ENCODE measurements at places on chromosomes 1 and 21.
A peak's percentile ranks its signal among the peaks of the same experiment; 100 is the strongest.

- no peak for DNase-seq
Observed at GRCh38 chr1:60916199-60916598, 166.2 kb upstream of the NFIA start.

- DNase-seq, result peak; percentile 5
Observed at GRCh38 chr1:242467556-242468145, 56.8 kb downstream of the PLD5 start.

GRCh38 chr1:15949453-15950245 is 26.3 kb downstream of the ZBTB17 start:
- peak; percentile 82 for DNase-seq

GRCh38 chr1:225815526-225816178 is 5.7 kb downstream of the EPHX1 start:
- DNase-seq, result no peak

GRCh38 chr1:248618119-248618518 is 16.8 kb downstream of the OR2T11 start:
- no peak for DNase-seq

- DNase-seq, result no peak
Observed at GRCh38 chr1:10304295-10304694, 93.9 kb downstream of the KIF1B start.

DNA sequence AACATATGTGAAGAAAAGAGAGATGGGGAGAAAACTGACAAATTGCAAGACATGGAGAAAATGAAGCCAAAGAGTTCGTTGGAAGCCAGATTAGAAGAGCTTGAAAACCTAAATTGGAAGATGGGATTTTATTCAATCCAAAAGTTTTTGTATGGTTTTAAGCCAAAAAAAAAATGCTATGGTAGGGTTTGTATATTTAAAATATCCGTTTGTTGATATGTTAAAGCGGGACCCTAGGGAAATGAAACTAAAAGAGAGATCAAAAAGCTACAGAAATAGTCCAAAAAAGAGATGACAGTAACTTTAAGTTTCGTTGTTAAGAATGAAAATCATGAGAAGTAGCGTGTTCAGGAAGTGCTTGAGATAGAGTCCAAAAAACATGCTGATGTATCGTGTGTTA is 617.7 kb upstream of the ADGRL2 start:
- DNase-seq, result no peak

- DNase-seq, result no peak
Observed at GRCh38 chr1:173508541-173508940, 31.4 kb downstream of the PRDX6 start.

DNA sequence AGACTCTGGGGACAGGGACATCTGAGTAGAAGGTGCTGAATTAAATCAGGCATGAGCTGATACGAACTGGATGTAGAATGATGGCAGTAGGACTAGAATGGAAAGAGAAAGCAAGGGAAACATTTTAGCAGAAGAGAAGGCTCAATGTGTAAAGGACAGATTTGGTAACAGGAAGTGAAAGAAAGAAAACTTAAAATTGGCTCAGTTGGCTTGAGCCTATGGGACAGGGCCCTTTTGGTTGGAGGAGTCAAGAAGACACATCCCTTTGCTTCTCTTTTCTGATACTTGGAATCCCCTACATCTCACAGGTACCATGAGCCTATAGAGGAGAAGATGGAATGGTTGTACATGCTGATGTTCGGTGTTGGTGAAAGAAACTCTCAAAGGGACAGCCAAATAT is 300.6 kb upstream of the PLXNA2 start:
- DNase-seq, result no peak

DNA sequence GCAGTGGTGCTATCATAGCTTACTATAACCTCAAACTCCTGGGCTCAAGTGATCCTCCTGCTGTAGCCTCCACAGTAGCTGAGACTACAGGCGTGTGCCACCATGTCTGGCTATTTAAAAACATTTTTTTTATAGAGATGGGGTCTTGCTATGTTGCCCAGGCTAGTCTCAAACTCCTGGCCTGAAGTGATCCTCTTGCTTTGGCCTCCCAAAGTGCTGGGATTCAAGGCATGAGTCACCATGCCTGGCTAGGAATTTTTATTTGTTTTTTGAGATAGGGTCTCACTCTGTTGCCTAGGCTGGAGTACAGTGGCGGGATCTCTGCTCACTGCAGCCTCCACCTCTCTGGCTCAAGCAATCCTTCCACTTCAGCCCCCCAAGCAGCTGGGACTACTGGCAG is 8.8 kb upstream of the RABGAP1L start:
- no peak for DNase-seq

- DNase-seq, result peak; percentile 67
Observed at GRCh38 chr1:116556289-116557006, 14.4 kb downstream of the CD58 start.

- DNase-seq, result no peak
Observed at GRCh38 chr21:25509862-25510261, 97.4 kb downstream of the MRPL39 start.

- peak; percentile 78 for DNase-seq
Observed at GRCh38 chr1:155070721-155071569, 7.4 kb downstream of the EFNA4 start.

GRCh38 chr1:25109531-25109951 is 122.8 kb downstream of the SYF2 start:
- no peak for DNase-seq

- DNase-seq, result no peak
Observed at GRCh38 chr1:203080456-203080855, 5.4 kb downstream of the MYOG start.

- no peak for DNase-seq
Observed at GRCh38 chr1:175319912-175320230, 127.3 kb upstream of the KIAA0040 start.

GRCh38 chr1:52368383-52369172 is 2.6 kb upstream of the CC2D1B start:
- peak; percentile 65 for DNase-seq

DNA sequence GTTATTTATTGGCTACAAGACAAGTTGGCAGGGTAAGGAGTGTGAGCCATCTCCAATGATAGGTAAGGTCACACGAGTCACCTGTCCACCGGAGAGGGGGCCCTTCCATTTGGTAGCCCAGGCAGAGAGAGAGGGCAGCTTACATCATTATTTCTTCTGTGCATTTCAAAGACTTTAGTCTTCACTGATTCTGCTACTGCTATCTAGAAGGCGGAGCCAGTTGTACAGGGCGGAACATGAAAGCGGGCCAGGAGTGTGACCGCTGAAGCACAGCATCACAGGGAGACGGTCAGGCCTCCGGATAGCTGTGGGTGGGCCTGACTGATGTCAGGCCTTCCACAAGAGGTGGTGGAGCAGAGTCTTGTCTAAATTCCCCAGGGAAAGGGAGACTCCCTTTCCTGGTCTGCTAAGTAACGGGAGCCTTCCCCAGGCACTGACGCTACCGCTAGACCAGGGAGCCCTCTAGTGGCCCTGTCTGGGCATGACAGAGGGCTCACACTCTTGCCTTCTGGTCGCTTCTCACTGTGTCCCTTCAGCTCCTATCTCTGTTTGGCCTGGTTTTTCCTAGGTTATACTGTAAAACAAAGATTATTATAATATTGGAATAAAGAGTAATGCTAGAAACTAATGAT is 36.7 kb downstream of the ZNF695 start:
- DNase-seq, result peak; percentile 48

DNA sequence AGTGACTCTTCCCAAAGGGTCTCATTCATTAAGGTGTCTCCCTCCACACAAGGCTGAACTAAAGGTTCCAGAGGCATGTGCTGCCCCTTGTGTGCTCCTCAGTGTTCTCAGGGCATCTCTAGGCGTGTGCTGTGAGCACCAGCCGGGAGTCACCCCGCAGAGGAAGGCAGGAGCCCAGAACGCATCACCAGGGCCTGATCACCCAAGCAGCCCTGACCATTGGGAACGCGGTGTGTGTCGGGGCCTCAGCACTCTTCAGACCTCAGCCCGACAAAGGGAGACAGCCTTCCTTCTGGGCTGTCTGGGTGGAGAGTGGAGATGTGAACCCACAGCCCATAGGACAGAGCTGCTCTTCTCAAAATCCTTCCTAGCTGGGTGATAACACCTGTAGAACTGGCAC is 9.1 kb downstream of the SLC37A1 start:
- no peak for DNase-seq

DNA sequence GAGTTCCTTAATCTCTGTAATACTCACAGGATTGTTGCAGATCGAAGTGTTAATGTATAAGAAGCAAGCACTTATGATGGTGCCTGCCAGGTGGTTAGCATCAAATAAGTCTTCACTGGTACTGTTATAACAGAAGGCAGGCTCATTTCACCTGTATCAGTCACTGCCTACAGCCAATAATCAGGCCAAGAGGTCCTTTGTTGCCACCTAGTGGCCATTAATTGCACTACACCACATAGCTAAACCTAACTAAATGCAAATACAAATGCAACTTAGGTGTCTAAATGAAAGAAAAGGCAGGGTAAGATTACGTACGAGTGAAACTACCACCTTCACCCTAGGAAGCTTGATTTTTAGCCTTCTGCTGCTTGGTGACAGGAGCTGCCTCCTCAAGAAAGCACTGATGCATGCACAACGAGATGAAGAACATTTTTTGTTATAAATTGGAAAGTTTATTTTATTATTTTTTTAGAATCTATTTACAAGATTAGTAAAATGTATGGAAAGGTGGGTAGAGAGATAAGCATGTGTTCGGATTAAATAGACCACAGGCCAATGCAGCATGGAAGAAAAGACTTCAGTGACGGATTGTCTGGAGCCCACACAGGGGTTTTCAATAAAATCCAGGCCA is 334.8 kb upstream of the CAMK1G start:
- DNase-seq, result peak; percentile 8

DNA sequence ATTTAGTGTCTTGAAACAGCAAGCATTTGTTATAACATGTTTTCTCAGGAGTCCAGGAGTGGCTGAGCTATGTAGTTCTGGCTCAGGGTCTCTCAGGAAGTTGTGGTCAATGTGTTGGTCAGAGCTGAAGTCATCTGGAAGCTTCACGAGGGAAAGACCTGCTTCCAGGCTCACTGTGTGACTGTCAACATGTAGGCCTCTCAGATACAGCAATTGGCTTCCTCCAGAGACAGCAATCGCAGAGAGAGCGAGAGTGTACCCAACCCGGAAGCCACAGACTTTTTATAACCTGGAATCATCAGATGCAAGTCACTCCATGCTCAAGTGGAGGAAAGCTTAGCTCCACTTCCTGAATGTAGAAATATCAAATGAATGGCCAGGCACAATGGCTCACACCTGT is 40.9 kb downstream of the TNFRSF9 start:
- DNase-seq, result no peak

- DNase-seq, result no peak
Observed at GRCh38 chr1:56562891-56563452, 16.4 kb downstream of the PLPP3 start.

- DNase-seq, result no peak
Observed at GRCh38 chr1:184112176-184112948, 60.8 kb downstream of the TSEN15 start.

DNA sequence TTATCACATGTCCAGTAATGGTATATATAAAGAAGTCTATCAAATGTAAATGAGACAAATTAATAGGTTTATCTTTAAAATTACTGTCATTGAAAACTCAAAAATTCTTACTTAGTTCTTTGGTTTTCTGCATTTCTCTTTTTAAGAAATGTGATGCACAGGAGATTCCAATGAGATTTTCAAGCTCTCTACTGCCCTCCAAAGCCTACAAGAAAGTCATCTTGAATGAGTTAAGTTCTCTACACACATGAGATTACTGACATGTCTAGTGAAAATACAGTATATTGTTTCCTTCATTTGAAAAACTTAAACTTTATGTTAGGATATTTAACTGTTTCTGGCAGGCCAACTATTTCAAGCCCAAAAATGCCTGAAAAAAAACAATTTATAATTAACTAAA is 68.8 kb downstream of the ITGB3BP start:
- no peak for DNase-seq

- DNase-seq, result no peak
Observed at GRCh38 chr1:6961905-6962477, 176.7 kb downstream of the CAMTA1 start.

- DNase-seq, result peak; percentile 95
Observed at GRCh38 chr1:6554031-6554906, at the start of gene NOL9. Gene NOL9, minus strand, starts transcription at chr1:6554513. Its CDS starts 11 bp downstream, at chr1:6554502.

GRCh38 chr1:26705788-26706311 is 10.0 kb downstream of the ARID1A start:
- DNase-seq, result no peak

DNA sequence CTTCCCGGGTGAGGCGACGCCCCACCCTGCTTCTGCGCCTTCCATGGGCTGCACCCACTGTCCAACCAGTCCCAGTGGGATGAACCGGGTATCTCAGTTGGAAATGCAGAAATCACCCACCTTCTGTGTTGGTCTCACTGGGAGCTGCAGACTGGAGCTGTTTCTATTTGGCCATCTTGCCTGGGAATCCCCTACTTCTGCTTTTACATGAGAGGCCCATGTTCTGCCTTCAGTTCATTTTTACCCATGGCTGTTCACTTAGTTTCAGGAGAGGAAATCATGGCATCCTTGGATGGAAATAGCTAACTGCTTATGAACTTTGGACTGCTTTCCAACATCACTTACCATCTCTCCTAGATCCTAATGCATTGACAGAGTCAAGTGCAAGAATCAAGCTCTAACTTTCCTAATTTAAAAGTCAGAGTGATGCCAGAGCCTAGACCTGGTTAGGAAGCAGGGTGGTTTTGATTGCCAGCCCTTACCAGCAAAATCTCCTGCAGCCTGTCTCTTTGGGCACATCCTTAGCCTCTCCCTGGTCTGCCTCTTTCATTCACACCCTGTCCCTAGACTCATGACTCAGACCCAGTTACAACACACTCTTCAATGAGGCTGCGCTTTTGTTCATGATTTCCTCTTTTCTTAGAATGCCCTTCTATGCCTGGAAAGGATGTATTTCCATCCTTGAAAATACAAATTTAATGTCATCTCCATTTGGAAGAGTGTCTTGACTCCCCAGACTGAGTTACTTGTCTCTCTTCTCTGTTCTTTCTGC is 137.2 kb downstream of the KCTD3 start:
- no peak for DNase-seq

GRCh38 chr1:60277269-60277668 is 203.7 kb upstream of the C1orf87 start:
- DNase-seq, result no peak

DNA sequence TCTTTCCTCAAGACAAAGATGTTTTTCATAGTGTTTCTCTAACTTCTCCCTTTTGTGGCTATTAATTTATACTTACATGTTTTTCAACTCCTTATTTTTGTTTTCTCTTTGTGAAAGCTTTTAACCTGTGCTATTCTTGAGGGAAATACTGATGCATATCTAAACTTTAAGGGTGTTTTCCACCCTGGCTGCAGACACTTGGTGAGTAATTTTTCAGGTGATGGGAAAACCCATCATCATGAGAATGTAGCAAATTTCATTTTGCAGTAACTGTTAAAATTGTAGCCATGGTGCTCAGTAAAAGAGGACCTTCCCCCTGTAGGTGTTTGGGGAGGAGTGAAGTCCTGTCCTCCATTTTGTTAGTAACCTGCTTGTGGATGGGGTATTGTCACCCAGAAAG is 124.2 kb downstream of the LIPI start:
- DNase-seq, result no peak

- DNase-seq, result no peak
Observed at GRCh38 chr1:27507960-27508665, 18.1 kb upstream of the WASF2 start.

Data from stimulated activated CD4-positive, alpha-beta T cell treated with anti-CD3 and anti-CD28 coated beads, Interleukin-4, amount 100 ng/mL, for 1 hour (primary cell).